ENCODE measurements at places on chromosomes 6 and 20.

DNA sequence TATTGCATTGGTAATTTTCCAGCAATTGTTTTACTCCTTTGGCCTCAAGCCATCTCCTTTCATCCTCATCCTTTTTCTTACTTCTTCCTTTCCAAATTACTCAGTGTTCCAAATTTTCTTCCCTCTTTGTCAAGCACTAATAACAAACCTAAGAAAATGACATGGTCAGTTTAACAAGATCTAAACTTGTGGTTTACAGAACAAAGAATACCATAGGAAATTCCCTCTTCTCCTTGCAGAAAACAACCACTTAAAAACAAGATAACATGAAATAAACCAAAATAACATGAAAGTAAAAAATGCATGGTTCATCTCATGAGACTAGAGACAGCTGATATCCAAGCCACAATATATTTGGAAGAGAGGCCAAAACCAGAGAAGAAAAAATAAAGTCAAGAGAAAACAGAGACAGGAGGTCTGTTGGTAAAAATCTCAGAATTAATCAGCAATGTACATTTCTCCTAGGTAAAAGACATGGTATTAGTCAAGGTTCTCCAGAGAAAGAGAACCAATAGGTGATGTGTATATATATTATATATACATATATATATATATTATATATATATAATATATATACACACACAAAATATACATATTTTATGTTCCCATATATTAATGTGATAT lies 51.0 kb upstream of the SENP6 start:
- no peak for DNase-seq

GRCh38 chr6:157050537-157051265 lies 272.6 kb downstream of the TMEM242 start:
- DNase-seq = no peak

GRCh38 chr20:32685541-32686529 lies 12.1 kb upstream of the C20orf203 start:
- DNase-seq = peak; percentile 80

- DNase-seq = no peak
Observed at GRCh38 chr6:140623498-140623897, 1249.0 kb upstream of the CITED2 start.

DNA sequence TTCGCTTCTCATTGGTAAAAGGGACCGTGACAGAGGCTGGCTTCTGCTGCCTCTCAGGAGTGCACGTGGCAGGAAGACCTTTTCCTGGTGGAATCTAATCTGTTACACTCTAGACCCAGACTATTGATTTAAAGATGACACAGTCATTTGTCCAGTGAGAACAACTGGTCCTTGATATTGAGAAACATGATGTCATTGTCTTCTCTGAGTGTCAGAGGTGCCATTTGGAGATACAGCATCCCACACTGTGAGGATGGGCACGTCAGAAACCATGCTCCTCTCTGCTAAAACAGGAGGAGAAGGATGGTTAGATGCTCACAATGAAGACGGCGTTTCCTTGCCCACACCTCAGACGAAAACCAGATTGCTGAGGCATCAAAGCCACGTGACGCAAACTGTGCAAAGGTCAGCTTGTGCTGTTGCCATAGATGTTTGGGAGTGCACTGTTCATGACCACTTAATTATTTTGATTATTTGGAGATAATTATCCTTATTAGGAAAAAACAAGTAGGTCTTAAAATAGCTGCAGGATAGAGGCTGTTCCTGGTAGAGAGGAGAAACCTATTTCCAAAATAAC lies 169.0 kb downstream of the SMOC2 start:
- no peak for DNase-seq

DNA sequence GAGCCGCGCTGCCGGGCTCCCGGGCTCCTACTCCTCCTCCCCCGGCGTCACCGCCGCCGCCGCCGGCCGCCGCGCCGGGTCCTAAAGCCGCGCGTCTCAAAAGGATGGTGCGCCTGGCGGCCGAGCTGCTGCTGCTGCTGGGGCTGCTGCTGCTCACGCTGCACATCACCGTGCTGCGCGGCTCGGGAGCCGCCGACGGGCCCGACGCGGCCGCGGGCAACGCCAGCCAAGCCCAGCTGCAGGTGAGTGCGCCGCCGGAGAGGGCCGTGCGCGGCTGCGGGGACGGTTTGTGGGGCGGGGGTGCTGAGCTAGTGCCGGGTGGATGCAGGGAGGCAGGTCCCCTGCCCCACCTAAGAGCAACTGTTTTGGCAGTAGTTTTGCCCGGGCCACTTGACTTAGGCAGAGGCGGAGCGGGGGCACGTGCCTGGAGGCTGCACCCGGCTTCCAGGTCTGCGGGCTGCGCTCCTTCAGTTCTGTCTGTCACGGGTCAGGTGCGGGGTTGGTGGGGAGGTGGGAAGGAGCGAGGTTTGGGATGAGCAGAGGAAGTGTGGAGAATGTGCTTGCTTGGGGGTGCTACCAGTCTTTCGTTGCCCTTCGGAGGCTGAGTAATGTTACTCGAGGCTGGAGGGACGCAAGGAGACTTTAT lies 722 bp downstream of the ISM1 start:
- peak; percentile 38 for DNase-seq

DNA sequence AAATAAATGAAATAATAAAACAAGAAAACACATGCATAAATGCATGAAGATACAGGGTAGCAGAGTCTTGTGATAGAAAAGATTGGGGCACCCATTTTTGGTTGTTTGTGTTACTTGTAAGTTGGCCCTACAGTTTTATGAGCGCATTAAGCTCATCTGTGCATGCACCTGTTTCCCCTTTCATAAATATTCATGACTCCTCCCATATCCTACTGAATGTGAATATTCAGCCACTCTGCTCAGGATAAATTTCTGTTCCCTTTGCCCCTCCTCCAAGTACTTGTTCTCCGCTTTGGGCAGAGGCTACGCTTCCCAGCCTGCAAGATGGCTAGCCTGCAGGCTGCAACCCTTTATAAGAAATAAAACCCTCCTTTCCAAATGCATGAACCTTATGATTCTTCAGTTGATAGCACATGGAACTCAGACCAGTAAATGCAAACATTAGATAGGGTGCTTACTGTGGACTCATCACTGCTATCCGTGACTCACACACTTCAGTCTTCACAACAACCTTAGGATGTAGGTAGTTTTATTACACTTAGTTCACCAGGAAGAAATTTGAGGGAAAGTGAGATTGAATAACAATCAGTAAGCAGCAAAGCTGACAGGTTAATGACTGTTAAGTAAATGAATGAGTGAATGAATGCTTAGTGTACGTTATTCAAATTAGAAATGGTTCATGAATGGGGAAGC lies 15.0 kb downstream of the ALDH8A1 start:
- DNase-seq = no peak

- DNase-seq = peak; percentile 90
Observed at GRCh38 chr6:11766589-11767450, 11.8 kb downstream of the ADTRP start.

GRCh38 chr6:18656506-18656905 lies 269.4 kb downstream of the RNF144B start:
- no peak for DNase-seq

GRCh38 chr6:41073968-41074691 lies 1.4 kb downstream of the NFYA start:
- no peak for DNase-seq

- no peak for DNase-seq
Observed at GRCh38 chr20:5836569-5836968, 86.4 kb downstream of the SHLD1 start.

GRCh38 chr6:125301435-125302391 lies at the start of gene HDDC2:
Gene HDDC2, minus strand, starts transcription at chr6:125301967. Its CDS starts 35 bp downstream, at chr6:125301932.
- DNase-seq = no peak

GRCh38 chr6:40706178-40706577 lies 119.0 kb upstream of the LRFN2 start:
- DNase-seq = no peak

DNA sequence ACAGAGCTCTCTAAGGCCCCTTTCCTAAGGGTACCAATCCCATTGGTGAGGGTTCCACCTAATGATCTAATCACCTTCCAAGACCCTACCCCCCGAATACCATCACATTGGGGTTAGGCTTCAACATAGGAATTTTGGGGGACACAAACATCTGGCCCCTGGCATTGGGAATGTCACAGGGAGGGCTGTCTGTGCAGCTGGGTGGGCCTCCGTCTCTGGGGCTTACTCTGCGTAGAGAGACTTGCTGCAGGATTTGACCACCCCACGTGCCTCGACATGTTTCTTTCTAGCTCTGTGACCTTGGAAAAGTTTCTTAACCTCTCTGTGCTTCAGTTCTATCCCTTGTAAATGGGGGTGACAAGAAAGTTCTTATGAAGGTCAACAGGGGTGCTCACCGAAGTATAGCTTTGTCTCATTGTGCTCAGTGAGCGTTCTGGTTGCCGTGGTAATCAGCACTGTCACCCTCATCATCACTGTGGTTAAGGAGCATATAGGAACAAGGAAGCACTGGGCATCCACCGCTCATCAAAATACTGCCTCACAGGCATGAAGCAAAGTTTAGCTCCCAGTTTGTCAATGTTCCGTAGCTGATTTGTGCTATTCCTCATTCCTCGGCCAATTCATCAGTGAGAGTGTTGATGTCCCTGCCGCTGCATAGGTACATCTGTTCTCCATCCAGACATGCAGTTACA lies 152.8 kb downstream of the SYCP2 start:
- no peak for DNase-seq

DNA sequence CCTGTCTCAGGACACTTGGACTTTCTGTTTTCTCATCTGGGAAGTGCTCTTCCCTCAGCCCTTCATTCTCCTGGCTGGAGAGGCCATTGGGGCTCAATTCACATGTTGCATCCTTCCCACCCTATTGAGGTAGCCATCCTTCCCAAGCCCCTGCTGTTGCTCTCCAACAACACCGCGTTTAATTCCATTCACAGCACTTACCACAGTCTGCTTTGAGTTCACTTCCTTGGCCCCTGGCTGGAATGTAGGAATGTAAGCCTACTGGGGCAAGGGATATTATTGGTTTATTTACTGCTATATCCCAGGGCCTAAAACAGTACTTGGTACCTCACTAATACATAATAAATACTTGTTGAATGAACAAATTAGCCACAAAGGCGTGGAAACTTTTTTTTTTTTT lies 6.7 kb upstream of the GFOD1 start:
- DNase-seq = no peak

DNA sequence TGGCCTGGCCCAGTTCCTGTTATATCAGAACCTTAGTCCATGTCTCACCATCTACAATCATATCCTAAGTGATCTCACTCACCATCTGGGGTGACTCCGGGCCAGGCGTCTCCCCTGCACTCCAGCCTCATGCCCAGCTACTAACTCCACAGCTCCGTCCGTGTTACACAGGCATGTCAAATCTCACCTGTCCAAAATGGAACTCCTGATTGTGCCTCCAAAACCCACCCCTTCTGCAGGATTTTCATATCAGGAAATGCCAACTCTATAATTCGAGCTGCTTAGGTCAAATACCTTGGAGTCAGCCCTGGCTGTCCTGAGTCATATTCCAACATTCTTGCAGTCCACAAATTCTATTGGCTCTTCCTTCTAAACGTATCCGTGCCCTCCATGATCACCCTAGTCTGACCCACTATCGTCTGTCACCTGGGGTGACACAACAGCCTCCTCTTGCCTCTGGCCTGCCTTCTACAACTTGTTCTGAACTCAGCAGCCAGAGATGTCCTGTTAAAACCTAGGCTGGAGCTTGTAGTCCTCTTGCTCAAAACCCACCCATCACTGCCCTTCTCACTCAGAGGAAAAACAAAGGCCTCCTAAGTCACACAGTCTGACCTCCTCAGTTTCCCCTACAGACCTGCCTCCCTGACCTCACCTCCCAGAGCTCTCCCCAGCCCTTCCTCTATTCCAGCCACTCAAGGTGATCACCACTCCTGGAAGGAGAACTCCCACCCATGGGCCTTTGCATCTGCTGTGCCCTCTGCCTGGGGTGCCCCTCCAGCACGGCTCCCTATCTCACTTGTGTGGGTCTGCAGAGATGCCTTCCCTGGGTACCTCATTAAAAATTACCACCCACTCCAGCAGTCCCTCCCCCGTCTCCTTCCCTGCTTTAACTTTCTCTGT lies 85.3 kb upstream of the SIRPA start:
- DNase-seq = peak; percentile 9

DNA sequence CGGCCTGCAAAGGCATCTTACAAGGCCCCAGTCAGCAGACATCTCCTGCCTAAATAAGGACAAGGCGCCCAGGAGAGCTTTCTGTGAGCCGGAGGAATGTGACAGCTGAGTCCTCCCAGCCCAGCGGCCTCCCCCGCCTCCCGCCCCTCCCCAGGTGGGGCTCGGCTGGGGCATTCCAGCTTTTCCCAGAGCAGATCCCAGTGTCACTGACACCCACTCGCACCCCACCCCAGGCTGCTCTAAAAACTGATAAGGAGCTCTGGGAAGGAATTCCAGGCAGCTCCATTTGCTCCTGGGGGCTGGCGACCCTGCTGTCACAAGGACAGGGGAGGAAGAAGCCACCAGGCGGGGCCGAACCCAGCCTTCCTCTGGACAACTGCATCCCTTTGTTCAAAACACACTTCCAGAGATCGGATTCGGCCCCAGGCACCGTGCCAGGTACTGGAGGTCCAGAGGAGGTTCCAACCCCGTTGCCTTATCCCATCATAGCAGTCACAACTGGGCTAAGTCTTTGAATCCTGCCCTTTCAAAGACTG lies 49.7 kb downstream of the JPH2 start:
- DNase-seq = peak; percentile 54

DNA sequence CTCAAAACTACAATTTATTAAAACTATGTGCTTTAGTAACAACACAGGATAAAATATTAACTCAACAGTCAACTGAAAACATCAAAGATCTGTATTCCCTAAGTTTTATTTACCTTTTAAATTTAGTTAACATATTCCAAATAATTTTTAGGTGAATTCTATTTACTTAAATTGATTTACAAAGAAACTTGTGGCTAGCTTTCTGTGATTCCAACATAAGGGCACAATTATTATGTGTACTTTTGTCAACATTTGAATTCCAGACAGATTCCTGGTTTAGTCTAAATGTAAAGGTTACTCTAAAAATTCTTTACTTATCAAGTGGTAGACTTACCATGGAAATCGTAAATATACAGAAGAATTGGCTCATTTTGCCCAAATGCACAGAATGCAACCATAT lies 70.7 kb downstream of the AHI1 start:
- DNase-seq = no peak

- DNase-seq = no peak
Observed at GRCh38 chr6:45084257-45084656, 243.9 kb upstream of the RUNX2 start.

- no peak for DNase-seq
Observed at GRCh38 chr20:6925744-6926278, 158.3 kb downstream of the BMP2 start.

- no peak for DNase-seq
Observed at GRCh38 chr6:163916315-163917081, 502.0 kb downstream of the QKI start.

DNA sequence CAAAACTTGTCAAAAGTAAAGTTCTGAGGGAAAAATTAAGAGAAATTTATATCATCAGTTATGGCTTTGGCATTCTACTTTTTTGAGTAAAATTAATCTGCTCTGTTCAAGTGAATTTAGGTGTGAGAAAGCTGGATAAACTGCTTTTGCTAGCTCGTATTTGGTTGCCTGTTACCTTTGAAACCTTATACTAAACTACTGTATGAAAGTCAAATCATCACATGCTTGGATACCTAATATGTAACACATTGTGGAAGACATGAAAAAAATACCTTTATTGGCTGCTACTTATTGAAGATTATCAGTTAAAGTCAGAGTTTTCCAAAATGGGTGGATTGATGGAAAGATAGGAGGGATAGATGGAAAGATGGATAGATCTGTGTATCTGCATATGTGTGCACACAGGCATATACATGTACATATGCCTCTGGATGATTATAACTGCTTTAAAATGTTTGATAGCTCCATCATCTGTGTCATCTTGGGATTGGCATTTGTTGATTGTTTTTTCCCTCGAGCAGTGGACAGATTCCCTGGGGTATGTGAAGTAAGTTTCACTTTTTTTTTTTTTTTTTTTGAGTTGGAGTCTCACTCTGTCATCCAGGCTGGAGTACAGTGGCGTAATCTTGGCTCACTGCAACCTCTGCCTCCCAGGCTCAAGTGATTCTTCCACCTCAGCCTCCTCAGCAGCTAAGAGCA lies 24.3 kb downstream of the SCAF8 start:
- no peak for DNase-seq

All from amniotic stem cell (primary cell).